ENCODE measurements at places on chromosomes 16 and 17.

DNA sequence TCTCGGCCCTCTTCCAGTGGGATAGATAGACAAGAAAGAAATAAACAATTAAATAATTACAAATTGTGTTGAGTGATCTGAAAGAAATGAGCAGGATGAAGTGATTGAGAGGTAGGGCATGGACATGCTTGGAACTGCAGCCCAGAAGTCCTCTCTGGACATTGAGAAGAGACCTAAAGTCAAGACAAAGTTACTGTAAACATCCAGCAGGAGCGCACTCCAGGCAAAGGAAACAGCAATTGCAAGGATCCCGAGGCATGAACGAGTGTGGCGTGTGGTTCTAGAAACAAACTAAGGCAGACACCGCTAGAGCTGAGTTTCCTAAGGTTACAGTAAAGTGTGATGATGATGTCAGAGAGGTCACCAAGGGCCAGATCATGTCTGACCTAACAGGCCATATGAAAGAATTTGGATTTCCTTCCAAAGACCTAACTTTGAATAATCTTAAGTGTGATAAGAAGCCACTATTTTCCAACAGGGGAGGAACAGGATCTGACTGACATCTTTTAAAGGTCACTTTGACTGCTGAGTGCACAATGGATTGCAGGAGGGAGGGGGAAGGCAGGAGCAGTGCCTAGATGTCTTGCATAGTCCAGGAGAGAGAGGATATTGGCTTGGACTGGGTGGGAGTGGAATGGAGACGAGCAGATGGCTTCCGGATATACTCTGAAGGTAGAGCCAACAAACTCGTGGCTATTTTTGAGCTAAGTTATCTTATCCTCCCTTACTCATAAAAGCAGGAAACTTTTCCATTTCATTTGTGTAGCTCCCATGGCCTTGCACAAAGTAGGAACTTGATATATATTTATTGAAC lies 19.0 kb downstream of the ABCC12 start:
- DNase-seq = no peak

DNA sequence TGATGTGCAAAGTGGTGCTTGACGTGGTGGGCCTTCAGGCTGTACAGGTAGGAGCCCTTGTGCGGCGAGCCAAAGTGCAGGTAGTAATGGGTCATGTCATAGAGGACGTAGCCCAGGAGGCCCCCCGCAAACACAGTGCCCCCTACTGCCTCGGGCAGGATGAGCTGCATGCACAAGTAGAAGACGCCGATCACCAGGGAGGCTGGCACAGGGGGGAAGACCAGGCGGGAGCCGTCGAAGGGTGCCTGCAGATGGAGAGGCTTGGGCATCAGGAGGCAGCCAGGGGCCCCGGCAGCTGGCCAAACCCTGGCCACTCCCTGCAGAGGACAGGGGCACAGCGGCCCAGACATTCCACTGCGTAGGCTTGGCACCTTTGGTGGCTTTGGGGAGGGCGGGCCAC lies 15.7 kb upstream of the MLKL start:
- DNase-seq = no peak

DNA sequence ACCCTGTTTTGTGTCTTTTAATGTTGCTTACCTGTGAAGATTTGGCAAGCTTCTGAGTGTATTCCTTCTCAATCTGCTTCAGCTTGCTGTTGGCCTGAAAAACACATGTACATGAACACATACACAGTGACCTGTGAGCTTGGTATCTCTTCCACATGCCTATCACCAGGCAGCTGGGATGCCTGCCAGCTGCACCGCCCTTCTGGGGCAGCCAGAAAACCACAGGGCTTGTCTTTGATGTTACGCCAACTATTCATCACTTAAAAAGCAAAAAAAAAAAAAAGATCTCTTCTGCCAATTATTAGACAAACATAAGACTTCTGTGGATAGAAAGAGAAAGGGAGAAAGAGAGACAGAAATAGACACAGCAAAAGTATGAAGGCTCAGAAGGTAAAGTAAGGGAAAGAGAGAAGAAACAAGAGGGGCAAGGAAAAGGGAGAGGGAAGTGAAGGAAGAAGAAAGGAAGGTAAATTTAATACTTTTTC lies 189.2 kb upstream of the AXIN2 start:
- DNase-seq = peak; percentile 31

DNA sequence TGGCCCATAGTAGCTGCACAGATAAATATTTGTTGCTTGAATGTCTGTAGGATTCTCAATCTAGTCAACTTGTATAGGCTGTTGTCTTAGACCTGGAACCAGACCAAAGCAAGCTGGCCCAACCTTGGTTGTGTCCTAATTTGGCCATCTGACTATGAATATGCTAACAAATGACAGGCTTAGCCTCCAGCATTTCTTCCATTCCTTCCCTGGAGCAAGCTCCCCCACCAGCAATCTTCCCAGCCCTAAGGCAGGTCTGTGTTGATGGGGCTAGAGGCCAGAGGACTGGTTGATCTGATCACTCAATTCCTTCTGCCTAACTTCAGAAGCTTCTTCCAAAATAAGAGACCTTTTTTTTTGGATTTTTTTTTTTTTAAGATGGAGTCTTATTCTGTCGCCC lies 9.4 kb upstream of the PHOSPHO1 start:
- no peak for DNase-seq

DNA sequence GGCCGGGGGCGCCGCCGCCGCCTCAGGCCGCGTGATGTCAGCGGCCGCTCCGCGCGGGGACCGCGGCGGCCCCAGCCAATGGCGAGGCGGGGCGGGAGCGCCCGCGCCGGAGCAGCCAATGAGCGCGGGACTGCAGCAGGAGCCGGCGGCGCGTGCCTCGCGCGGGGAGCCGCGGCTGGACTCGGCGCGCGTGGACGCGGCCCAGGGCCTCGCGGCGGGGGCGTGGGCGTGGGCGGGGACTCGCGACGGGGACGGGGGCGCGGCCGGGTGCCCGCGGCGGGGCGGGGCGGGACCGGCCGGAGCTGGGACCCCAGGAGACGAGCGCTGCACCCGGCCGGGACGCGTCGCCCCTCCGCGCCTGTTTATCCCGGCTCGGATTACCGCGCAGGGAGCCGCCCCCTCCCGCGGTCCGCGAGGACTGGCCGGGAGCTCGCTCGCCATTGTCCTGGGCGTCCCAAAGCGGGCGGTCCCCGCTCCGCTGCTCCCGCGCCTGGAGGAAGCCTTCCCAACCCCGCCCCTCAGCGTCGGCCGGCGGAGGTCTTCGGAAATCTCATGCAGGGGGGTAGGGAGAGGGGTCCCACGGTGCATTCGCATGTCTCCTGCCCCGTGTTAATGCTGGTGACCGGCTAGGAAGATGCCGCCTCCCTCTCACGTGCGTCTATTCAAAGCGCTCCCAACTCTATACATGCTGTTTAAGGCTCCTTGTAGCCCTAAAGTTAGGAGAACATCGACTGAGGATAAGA lies at the start of gene RNF157:
TSS of gene RNF157 (minus strand) at position 33 of the 743 bp plus-strand sequence. CDS start 253 bp downstream, outside the sequence.
- DNase-seq = peak; percentile 64

GRCh38 chr17:13503526-13503925 lies 98.2 kb downstream of the HS3ST3A1 start:
- DNase-seq = no peak

GRCh38 chr17:2703181-2703580 lies 8.4 kb downstream of the CLUH start:
- no peak for DNase-seq

- no peak for DNase-seq
These were observed 107.4 kb downstream of the PARN start for GRCh38 chr16:14522671-14523070.

- DNase-seq = peak; percentile 51
These were observed 9.7 kb downstream of the RMI2 start for GRCh38 chr16:11354733-11355574.

DNA sequence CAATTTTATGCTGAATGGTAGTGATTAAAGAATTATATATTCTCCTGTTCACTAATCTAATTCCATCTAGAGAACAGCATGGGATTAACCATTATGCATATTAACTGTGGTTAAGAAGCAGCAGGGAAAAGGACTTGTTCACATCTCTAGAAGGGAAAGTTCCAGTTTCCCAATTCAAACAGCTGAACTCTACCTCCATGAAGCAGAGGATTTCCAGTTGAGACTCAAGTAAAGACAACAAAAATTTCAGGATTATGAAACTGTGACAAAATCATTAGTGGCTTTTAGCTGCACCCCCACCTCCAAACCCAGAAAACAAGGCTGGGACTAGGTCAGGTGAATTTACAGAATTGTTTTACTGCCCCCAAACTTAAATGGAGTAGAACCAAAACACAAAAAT lies 73.6 kb downstream of the USP32 start:
- no peak for DNase-seq

- no peak for DNase-seq
These were observed 2.4 kb upstream of the RIPOR1 start for GRCh38 chr16:67526149-67526791.
